NCI-H510A (cell line): ENCODE measurements at places on chromosomes 11 and 22.
A peak's percentile ranks its signal among the peaks of the same experiment; 100 is the strongest.

- DNase-seq = no peak
Measured at GRCh38 chr22:45262195-45262930, 21.7 kb upstream of the KIAA0930 start.

DNA sequence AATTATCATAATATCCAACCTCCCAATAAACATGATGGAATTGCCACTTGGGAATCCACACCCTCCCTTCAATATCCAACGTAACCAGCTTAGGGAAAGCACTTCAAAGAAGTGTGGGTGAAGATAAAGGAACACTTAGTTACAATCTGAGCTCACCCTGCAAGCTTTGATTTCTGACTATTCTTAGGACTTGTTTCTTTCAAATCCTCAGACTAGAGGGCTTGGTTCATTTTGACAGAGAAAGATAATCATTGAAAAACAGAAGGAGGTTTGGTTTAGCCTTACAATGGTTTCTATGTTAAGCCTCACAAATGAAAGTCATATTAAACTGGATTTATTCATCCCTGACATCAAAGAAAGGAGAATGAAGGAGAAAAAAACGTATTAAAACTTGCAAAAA lies 57.9 kb upstream of the SYT13 start:
- DNase-seq = no peak

GRCh38 chr11:102518296-102519094 lies 12.1 kb downstream of the MMP7 start:
- no peak for DNase-seq

- no peak for DNase-seq
Measured at GRCh38 chr11:36354221-36355003, 58.3 kb downstream of the PRR5L start.

GRCh38 chr11:96006037-96006436 lies 82.1 kb upstream of the MTMR2 start:
- DNase-seq = no peak

- DNase-seq = no peak
Measured at GRCh38 chr11:86230921-86231434, 13.6 kb upstream of the EED start.

DNA sequence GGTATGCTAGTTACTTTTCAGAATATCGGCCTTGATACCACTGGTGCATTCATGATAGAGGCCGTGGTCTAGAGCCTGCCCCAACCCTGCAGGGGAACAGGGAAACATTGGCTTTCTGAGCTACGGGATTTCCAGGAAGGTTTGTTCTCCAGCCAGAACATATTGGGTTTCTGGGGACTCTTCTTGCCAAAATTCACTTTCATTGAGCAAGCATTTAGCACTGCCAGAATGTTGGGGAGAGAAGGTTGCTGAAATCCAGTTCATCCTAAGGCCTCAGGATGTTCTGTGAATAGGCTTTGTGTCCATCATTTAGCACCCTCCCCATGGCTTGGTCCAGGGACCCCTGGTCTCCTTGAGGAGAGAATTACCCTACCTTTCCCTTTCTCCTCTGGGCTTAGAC lies 36.7 kb downstream of the DRG1 start:
- DNase-seq = no peak

DNA sequence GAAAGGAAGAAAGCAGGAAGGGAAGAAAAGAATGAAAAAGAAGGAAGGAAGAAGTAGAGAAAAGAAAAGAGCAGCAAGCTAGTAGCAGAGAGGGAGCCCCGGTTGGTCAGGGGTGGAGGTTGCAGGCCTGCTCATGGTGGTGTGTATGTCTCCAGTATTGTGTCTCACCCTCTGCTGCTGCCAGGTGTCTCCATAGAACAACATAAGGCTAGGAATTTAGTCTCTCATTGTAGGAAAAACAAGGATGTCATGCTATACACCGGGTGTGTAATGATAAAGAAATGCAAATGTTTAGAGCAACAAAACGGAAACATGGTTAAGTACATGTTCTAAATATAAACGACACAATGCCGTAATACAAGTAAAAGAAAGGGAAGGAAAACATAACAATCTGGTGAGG lies 342.5 kb downstream of the NTM start:
- no peak for DNase-seq

GRCh38 chr22:35746946-35747703 lies 29.5 kb downstream of the APOL5 start:
- DNase-seq = no peak

- DNase-seq = no peak
Measured at GRCh38 chr11:119445850-119446249, 22.9 kb upstream of the THY1 start.

DNA sequence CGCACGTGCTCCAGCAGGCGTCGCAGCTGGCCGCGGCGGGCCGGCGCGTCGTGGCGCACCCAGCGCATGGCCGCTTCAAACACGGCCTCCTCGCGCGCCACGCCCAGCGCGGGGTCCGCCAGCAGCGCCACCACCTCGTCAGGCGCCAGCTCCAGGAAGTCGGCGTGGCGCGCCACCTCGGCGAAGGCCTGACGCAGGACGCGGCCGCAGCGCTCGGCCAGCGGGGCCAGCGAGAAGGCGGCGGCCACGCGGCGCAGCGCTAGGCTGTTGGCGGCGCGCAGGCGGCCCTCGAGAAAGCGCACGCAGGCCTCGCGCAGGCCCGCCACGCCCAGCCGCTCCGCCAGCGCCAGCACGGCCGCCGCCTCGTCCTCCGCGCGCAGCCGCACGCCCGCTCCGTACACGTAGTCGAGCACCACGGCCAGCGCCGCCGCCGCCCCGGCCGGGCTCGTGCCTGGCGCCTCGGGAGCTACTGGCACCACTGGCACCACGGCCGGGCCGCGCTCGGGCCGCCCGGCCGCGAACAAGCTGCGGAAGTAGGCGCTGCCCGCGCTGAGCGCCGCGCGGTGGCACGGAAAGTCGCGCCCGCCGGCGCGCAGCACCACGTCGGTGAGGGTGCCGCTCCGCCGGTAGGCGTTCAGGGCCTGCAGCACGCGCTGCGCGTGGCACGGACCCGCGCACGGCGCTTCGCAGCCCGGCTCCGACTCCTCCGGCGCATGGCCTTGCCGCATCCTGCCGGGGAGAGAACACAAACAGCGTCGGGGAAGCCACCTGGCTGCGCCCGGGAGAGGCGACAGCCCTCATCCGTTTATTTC lies 2.9 kb downstream of the KLHL35 start:
- no peak for DNase-seq

GRCh38 chr11:77141475-77141874 lies 13.4 kb downstream of the MYO7A start:
- no peak for DNase-seq

GRCh38 chr11:90448256-90448655 lies 225.4 kb upstream of the CHORDC1 start:
- peak; percentile 28 for DNase-seq

DNA sequence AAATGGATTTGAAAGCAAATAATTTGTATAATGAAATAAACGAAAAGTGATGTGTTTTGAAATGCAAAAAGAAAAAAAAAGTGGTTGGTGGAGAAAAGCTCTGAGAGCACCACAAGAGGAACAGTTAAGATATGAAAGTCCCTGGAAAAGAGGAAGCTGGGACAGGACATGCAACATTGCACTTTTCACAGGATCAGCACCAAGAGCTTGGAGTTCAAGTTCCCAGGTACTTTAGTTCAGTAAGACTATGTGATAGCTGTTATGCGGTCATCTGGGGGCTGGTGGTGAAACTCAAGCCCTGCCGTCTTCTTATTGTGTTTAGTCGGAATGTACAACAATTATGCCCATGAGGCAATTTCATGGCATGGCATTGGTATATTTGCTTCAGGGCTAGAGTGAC lies 17.1 kb upstream of the MS4A4A start:
- DNase-seq = no peak

GRCh38 chr11:20089796-20090653 lies 70.2 kb downstream of the DBX1 start:
- DNase-seq = peak; percentile 61

GRCh38 chr11:92390783-92391182 lies 166.2 kb downstream of the FAT3 start:
- no peak for DNase-seq

DNA sequence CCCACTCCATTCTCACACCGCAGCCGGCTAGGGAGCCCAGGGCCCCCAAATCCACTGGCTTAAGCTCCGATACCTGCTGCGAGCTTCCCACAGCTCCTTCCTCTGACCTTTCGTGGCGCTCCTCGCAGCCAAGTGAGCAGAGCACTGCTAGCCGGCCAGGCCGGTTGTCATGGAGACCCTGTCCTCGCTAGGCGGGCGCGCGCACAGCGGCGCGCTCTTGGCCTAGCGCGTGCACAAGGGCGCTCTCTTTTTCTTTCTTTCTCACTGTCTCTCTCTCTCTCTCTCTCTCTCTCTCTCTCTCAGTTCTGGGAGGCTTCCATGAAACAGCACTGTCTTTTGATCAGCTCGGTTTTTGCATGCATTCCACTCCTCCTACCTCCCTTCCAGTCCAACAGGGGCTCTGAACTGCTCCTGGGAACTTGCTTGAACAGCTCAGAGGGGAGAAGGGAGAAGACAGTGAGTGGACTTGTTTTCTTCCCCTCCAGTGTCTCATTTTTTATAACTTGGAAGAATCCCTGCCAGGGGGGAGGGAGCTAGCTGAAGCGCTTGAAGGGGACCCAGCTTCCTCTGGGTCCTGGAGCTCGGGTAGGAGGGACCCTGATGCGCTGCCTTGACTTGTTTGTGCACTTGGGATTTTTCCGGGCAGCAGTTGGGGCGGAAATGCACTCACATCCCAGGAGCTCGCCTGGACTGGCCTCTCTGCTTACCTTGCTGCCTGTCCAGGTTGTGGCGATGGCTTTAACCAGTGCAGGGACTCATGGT lies 100.3 kb upstream of the AKIP1 start:
- DNase-seq = peak; percentile 46

DNA sequence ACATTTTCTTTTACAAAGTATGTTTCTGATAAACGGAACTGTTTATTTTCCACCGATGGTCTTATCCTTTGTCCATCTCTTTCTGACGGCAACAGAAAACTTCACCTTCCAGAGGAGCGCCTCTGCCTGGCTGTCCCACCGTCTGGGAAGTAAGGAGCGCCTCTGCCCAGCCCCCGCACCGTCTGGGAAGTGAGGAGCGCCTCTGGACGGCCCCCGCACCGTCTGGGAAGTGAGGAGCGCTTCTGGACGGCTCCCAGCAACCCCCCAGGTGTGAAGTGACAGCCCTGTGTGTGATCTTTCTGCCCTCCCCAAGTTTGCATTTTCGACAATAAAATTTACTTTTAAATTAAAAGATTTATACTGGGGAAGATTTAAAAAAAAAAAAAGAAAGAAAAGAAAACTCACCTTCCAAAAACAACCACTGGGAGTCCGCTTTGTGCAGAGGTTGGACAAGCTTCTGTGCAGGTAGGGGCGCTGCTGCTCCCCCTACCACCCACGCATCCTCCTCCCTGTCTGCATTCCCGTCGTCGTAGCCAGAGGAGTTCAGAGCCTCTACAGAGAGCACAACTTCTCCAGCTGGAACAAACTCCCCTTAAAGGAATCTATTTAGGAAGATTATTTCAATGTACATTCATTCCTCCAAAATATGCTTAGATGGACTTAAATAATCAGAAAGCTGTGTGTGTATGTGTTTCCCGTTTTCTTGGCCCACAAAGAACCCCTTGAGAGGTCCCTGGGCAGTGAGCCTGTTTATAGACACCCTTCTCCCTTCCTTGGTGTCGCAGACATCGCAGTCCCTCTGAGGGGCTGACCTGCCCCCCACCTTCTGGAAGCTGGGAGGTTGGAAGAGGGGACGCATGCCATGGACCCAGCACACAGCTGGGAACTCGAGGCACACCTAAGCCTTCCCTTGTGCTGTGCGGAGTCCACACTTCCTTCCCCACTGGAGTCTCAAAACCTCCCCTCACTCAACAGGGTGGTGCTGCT lies 849 bp upstream of the APOBEC3B start:
- DNase-seq = no peak

GRCh38 chr11:38751421-38751820 lies 2153.4 kb upstream of the RAG2 start:
- DNase-seq = no peak

DNA sequence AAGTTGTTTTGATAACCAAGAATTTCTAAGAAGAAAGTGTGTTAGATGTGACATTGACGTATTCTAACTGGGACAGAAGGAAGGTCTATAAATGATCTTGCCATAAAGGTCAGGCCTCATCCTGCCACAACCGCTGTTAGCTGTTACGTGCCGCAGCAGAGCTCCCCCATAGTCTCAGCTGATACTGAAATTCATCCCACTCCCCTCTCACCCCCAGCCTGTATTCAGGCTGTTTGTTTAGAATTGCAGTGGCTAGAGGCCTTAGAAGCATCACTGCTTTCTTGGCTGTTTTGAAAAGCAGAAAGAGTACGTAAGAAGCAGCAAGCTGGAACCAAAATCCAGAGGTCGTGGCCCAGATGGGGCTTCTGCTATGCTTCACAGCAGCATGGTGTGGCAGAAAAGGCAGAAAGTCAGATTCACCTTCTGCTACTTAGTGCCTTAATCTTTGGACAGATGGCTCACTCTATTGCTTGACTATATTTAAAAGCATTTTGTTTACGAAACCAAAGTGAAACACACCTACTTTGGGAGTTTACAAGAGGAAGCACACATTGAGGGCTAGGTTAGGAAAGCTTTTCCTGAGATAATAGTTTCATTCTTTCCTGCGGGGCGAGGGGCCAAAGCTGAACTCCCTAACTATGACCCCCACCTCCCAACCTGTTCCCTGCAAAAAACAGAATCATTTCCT lies 950 bp upstream of the LAYN start:
- DNase-seq = no peak

GRCh38 chr11:59705294-59705693 lies 8.4 kb downstream of the OR10V1 start:
- no peak for DNase-seq

DNA sequence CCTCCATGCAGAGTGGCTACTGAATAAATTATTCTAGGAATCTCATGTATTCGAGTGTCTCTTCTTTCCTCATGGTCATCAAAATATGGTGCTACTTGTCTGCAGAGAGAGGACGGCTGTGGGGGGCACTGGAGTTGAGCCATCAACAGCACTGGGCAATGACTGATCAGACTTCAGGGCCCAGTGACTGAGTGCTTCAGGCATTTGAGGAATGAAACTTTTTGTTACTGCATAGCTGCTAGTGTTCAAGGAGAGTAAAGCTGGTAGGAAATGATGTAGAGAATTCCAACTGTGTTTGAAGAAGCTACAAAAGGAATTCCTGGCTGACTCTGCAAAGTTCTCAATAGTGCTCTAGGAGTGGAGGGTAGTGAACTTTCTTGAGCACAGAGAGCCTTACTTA lies 277.7 kb downstream of the CADM1 start:
- no peak for DNase-seq

- DNase-seq = no peak
Measured at GRCh38 chr11:132256528-132257279, 886.3 kb downstream of the NTM start.

- no peak for DNase-seq
Measured at GRCh38 chr11:48047616-48048015, 67.3 kb downstream of the PTPRJ start.

DNA sequence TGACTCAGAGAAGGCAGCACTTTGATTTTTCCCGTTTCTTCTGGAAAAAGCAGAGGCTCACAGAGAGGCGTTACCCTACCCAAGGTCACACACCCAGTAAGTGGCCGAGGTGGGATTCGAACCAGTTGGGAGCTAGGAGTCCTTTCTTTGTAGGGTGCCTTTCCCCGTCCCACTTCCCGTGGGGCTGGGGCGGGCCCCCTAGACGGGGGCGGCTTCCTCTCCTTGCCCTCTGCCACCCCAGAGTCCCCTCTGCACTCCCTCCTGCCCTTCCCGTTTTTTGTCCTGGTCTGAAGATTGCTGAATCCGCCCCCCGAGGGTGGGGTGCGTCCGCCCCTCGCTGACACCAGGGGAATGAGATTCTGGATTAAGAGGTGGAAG lies 747 bp downstream of the TPCN2 start:
- DNase-seq = no peak
